ENCODE measurements at places on chromosomes 13 and 19.
A peak's percentile ranks its signal among the peaks of the same experiment; 100 is the strongest.

GRCh38 chr19:6674868-6675305 is 4.9 kb upstream of the TNFSF14 start:
- peak; percentile 74 for DNase-seq

DNA sequence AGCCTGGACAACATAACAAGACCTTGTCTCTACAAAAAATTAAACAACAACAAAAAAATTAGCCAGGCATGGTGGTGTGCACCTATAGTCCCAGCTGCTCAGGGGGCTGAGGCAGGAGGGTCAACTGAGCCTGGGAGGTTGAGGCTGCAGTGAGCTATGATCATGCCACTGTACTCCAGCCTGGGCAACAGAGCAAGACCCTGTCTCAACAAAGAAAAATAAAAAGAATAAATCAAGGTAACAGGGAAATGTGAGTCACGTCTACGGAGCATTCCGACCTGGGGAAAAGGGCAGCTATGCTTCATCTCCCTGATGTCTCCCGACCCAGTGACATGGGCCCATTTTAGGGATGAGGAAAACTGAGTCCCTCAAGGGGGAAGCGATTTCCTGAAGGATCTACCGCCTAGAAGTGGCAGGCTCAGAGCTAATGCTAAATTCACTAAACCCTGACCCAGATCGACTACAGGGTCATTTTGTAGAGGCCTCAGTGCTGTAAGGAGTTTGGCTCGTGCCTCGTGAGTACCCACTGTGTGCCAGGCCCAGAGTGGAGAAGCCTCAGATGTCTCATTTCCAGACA is 19.5 kb downstream of the PTPRS start:
- DNase-seq: no peak

GRCh38 chr19:33365691-33366090 is 7.8 kb upstream of the CEBPG start:
- DNase-seq: no peak

DNA sequence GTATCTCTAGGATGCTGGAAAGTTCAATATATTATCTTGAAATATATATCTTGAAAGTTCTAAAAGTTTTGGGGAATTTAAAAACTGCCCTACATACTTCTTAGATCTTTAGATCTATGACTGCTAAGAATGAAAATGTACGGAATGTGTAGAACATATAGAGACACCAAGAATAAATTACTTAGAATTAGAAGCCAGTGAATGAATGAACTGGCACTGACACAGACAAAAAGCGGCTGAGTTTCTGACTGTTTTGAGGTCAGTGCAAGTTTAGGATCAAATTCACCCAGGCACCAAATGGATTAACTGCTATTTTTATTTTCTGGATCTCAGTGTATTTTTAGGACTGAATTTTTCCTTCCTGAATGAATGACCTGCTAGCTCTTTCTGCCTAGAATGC is 411.2 kb downstream of the KCTD12 start:
- no peak for DNase-seq

- DNase-seq: no peak
These were observed 49.9 kb upstream of the ADGRE1 start for GRCh38 chr19:6837525-6837924.

DNA sequence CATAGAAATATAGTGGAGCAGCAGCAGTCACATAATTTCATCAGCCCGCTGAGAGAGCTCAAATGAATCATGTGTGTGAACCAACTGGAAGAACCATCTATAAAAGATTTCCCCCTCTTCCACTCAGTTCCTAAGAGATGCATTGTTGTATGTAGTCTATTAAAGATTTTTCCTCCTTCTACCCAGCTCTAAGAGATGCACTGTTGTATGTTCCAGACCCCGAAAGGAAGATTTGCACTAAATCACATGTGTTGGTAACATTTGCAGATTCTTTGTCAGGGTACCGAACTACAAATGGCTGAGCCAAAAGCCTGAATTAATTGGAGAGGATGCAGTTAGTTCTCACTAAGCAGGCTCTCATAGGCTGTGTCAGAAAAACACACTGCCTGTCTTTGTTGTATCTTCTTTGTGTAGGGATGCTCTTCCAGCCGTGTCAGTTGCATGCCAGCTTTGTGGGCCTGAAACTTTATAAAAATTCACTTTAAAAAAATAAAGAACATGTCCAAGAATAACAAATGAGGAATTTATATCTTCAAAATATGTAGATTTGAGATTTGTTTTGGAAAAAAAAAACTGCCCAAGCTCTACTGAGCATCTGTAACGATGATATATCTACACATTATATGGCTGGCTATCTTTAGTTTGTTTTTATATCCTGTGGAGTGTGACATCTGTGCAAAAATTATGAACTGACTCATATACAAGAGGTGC is 223.1 kb downstream of the MZT1 start:
- no peak for DNase-seq

DNA sequence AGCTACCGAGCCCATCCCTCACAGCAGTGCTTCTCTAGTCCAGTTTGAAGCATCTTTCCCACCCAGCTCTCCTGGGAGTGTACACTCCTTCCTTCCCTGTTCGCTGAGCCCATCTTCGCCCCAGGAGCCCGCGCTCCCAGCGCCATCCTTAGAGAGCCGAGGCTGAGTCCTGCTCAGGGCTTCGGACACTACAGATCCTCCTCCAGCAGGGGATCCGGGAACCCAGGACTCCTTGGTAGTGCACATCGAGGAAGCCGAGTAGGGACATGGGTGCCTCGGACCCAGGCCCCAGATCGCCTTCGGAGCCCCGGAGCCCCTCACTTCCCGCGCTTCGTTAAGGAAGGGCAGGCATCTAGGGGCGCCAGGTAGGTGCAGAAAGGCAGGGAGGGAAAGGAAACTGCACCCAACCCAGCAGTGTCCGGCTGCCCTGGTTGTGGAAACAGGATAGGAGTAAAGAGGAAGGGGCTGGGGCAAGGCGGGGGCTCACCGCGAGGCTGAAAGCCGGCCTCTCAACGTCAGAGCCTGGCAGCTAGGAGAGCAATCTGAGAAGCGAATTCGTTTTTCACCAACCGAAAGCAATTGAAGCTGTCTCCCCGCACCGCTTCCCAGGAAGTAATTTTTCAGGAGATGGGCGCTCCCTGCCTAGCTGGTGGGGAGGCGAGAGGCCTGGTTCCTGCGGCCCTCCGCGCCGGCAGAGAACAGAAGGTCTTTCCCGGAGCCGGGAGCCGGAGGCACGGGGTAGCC is 1.0 kb downstream of the PDX1 start:
- DNase-seq: no peak

DNA sequence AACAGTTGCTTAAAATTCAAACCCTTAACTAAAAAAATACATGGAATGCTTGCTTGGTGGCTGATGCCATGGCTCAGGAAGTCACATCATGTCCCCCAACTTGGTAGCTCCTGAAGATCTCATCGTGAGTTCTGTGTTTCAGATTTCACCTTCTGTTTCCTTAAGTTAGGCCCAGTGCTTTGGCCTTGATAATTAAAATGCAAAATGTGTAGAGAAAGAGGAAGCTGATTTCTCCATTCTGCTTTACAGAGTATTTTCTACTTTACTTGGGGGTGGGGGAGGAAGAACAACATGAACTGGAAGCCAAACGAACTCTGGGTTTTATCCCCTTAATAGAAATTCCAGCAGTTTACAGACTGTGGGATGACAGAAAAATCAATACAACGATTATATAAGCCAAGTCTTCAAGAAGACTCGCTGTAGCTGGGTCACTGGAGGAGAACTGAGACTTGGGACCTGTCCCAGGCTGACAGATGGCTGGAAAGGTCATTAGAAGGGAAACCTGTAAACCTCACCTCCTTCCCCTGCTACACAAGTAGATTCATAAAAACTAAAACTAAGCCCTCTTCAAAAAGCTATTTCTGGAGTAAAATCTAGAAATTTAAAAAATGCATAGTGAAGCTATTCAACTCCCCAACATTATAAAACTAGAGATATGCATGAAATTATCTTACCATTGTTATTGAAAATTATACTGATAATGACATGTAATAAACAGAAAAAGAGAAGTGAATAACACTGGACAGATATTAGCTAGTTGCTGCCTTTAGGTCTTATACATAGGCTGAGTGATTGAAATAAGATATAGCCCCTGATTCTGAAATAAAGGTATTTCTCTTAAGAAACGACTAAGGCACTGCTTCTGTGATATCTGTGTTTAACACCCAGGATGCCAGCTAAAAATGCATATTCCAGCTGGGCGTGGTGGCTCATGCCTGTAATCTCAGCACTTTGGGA is 22.1 kb upstream of the GGACT start:
- no peak for DNase-seq

DNA sequence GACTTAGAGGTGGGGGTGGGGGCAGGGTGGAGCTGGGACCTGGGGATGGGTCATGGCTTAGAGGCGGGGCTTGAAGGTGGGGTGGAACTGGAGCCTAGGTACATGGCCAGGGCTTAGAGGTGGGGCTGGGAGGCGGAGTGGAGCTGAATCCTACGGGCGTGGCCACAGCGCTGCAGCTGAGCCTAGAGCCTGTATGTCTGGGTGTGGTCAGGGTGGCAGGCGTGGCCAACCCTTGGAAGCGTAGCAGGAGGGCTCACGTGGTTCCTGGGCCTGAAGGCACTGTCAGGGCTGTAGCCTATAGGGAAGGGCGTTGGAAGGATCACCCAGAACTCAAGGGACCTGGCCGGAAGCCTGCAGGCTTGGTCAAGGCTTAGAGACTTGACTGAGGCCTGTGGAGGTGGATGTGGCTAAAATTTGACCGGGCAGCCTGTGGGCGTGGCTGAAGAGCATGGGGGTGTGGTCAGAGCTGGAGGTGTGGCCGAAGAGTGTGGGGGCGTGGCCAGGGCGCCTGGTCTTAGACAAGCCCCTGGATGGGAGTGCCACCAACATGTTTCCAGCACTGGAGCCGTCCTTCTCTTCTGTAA is 24.3 kb downstream of the COLGALT1 start:
- DNase-seq: no peak

- no peak for DNase-seq
These were observed 11.1 kb upstream of the ZNF235 start for GRCh38 chr19:44315883-44316282.

DNA sequence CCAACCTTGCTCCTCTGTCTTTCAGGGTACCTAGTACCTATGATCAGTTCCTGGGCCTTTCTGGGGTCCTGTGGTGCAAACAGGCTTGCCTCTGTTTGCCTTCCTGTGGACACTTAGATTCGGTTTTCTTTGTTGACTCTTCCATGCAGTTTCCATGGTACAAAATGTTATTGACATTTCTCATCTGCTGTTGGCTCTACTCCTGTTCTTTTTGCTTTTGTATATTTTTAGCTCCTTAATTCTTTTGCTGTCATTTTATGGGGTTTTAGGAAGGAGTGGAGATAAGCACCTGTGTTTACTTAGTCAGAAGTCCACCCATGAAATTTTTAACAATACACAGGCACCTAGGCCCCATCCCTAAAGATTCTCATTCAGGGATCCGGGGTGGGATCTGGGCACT is 20.5 kb upstream of the CNMD start:
- no peak for DNase-seq

GRCh38 chr13:27607125-27607524 is 13.2 kb downstream of the LNX2 start:
- DNase-seq: no peak

DNA sequence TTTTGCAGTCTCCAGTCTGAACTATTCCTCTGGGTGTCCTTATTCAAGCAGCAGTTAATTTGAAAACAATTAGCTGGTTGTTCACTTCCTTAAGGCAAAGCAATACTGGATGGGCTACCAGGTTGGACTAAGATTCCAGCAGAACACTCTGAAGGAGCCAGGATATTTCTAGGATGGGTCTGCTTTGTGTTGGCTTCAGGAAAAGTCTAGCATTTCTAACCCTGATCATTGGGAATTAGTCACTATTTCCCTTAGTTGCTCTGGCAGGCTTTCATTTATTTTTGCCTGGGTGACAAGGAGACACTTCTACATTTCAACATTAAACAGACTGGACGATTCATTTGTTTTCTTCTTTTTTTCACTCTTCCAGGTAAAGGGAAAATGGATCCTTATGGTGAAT is 228.4 kb downstream of the ENOX1 start:
- DNase-seq: no peak

DNA sequence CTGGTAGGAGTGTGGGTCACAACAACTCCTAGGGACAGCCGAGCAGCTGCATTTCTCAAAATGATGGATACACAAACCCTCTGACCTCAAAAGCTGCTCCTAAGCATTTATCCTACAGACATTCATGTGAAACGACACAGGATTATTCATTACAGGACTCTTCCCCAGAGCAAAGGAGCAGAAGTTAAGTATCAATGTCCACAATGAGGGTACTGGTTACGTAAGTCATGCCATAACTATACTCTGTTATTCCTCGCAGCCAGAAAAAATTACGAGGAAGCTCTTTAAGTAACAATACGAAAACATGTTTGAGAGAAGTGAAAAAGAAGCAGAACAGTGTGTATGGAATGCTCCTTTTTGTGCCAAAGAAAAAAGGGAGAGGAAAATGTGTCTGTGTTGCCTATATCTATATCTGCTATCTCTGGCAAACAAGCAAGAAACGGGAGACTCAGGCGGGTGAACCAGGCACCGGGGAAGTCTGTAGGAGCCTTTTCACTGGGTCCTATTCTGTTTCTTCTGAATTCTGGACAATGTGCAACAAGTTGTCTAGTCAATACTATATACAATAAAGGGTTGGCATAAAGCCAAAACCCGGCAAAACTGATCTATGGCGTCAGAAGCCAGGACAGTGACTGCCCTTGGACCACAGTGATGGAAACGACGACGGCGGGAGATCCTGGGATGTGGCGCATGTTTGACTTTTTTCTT is 1.3 kb downstream of the ISOC2 start:
- DNase-seq: no peak

DNA sequence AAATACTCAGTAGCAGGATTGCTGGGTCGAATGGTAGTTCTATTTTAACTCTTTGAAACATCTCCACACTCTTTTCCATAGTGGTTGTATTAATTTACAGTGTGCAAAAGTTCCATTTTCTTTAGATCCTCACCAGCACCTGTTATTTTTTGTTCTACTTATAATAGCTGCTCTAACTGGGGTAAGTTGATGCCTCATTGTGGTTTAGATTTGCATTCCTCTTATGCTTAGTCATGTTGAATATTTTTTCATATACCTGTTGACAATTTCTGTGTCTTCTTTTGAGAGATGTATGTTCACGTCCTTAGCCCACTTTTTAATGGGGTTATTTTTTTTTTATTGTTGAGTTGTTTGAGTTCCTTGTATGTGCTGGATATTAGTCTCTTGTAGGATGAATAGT is 144.6 kb downstream of the NBEA start:
- no peak for DNase-seq

GRCh38 chr13:76378767-76379166 is 507.4 kb downstream of the KCTD12 start:
- DNase-seq: no peak

DNA sequence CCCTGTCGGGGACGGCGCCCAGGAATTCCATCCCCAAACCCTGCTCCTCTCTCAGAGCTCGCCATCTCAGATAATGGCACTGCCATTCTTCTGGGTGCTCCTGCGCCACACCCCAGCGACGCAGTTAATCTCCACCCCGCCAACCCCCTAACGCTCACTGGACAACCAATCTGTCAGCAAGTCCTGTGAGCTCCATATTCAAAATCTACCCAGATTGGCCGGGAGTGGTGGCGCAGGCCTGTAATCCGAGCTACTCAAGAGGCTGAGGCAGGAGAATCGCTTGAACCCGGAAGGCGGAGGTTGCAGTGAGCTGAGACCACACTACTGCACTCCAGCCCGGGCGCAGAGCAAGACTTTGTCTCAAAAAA is 18.6 kb downstream of the FCGBP start:
- DNase-seq: no peak

- DNase-seq: no peak
These were observed 63.7 kb upstream of the OBI1 start for GRCh38 chr13:78722700-78723099.

- no peak for DNase-seq
These were observed 75.1 kb downstream of the SLC15A1 start for GRCh38 chr13:98677398-98677797.

GRCh38 chr13:36820222-36820621 is 1.2 kb downstream of the RFXAP start:
- DNase-seq: no peak

- DNase-seq: no peak
These were observed 132.5 kb downstream of the ZNF675 start for GRCh38 chr19:23554548-23554947.
